Neural crest cell (in vitro differentiated cells): ENCODE measurements at places on chromosomes 7 and 10. TPM values are rescaled to one million over a fixed set of nuclear protein-coding genes. Genes with fewer than 3 reads are reported as not detected.
A peak's percentile ranks its signal among the peaks of the same experiment; 100 is the strongest.

GRCh38 chr7:148394582-148394981, 196.0 kb upstream of the C7orf33 start:
- peaks cover 3% of the 10 kb centered on the region for H3K36me3 ChIP-seq
- DNase-seq: no peak
- H3K27me3 ChIP-seq: no peaks in the 10 kb centered on the region
- no peak overlapping the region for H3K4me3 ChIP-seq

C7orf57 gene
- not detected in 2 replicates for total RNA-seq

MUC12 gene
- 4.9 and 7.8 TPM in 2 replicates for total RNA-seq

DNA sequence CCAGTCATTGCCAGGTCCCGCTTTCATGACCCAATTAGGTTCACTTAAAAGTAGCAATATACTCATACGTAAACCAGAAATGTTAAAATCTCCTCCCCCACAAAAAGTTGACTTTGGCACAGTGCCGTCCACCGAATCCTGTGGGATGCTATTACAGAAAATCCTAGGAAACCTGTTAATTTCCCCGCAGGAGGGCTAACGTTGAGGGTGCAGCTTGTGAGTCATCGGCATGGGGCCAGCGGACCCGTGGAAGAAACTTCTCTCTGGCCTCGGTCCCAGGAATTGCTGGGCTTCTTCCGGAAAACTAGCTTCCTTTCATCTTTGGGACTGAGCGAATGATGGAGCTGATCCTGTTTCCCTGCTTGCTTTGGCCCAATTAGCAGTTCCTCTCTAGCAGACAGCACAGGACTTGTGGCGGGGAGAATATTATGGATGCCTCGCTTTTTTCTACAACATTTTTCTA, 13.5 kb downstream of the CRYGN start:
- H3K27ac ChIP-seq: no peak overlapping the region
- no peaks in the 10 kb centered on the region for H3K27me3 ChIP-seq
- H3K4me1 ChIP-seq: peaks cover 25% of the 10 kb centered on the region
- H3K4me3 ChIP-seq: no peak overlapping the region
- DNase-seq: no peak

DNA sequence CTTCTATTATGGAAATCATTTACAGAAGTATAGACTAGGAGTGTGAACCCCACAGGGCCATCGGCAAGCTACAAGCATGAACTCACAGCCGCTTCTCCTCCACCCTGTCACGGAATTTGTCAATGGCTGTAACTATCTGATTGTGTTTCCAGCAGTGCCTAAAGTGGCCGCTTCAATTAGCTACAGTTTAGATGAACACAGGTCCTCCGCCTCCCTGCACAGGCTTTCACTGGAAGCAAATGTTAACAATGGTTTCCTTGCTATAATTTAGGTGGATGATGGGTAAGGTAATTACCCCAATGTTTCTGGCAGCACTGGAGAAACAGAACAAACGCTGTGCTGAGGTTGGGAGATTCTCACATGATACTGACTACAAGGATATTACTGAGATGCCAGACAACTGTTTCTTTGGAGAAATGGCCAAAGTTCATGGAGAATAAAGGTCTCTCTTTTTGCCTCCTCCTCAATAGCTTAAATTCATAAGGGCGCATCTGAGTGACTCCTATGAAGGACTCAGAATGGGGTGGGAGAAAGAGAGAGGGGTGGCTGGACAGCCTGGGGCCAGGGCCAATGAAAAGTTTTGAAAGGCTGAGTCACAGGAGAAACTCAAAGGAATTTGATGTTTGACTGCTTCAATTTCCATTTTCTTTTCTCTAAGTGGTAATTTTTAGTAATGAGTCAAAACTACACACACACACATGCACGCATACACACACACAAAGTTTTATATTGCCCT, 78.9 kb downstream of the SVIL start:
- peaks cover 57% of the 10 kb centered on the region for H3K4me1 ChIP-seq
- H3K27me3 ChIP-seq: no peaks in the 10 kb centered on the region
- H3K27ac ChIP-seq: peak overlapping the region; percentile 94

DNA sequence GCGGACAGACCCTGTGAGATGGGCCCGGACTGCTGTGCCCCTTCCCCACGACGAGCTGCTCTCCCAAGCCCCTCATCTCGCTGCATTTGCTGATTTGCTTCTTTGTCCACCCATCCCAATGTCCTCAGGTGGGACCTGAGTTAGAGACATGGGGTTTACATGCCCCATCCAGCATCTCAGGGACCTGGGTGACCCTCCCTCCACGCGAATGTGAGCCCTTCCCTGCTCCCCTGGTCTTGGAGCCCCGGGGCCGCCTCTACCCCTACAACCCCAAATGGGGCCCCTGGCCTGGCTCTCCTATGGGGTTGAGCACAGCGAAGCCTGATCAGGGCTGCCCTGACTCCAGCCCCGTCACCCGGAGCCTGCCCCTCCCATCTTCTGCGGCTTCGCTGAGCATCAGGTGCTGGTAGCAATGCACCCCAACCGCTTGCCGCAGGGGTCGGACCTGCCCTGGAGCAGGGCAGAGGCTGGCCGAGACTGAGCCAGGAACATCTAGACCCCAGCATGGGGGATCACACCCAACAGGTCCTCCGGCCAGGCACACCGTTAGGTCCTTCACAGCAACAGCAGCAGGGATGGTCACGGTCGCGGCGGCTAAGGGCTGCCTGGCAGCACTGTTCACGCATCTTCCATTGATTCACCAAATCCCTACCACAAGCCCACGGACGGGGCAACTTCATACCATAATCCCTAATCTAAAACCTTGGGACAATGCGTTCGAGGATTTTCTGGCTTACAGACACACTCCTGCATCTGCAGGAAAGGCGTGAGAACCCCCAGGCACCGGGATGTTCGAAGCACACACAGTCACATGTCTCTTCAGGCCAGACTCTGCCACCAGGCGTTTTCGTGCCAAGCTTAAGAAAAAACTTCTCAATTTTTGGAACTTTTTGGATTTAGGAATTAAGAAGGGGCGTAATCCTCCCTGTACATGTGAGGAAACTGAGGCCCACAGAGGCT, 15.5 kb downstream of the WDR86 start:
- no peaks in the 10 kb centered on the region for H3K4me1 ChIP-seq
- H3K36me3 ChIP-seq: peaks cover 11% of the 10 kb centered on the region
- DNase-seq: no peak
- no peak overlapping the region for H3K27ac ChIP-seq
- no peaks in the 10 kb centered on the region for H3K27me3 ChIP-seq
- no peak overlapping the region for H3K4me3 ChIP-seq

CADPS2 gene
- total RNA-seq: 3.1 and 3.7 TPM in 2 replicates

DNA sequence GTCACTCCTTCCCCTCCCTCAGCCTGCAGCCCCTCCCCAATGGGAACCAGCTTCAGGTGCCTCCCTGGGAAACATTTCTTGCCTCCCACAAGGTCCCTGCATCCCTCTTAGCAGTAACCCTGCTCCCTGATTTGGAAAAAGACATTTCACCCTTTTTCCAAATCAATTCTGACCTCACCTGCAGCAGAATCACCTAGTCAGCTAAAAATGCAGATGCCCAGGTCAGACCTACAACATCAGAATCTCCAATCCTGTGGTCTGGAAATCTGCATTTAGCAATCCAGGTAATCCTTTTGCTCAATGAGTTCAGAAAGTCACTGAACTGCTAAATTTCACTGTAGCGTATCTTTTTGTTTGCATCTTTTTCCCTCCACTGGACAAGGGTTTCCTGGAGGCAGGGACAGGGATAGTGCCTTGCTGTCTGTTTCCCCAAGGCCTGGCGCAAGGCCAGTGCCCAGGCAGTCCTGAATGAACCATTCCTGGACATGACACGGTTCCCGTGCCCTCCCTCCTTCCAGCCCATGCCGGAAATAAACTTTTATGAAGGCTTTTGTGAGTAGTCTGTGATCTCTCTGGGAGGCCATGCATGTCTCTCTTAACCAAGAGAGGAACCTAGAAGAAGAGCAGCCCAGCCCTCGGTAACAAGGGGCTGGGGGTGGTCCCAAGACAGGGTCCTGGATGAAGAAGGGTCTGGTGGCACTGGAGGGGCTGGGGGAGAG, 44.0 kb downstream of the COL13A1 start:
- H3K4me3 ChIP-seq: peak overlapping the region; percentile 21
- no peaks in the 10 kb centered on the region for H3K36me3 ChIP-seq
- H3K4me1 ChIP-seq: peaks cover 64% of the 10 kb centered on the region
- no peak for DNase-seq
- H3K27ac ChIP-seq: peak overlapping the region; percentile 87
- H3K27me3 ChIP-seq: no peaks in the 10 kb centered on the region

ZPBP gene
- not detected in 2 replicates for total RNA-seq

DNA sequence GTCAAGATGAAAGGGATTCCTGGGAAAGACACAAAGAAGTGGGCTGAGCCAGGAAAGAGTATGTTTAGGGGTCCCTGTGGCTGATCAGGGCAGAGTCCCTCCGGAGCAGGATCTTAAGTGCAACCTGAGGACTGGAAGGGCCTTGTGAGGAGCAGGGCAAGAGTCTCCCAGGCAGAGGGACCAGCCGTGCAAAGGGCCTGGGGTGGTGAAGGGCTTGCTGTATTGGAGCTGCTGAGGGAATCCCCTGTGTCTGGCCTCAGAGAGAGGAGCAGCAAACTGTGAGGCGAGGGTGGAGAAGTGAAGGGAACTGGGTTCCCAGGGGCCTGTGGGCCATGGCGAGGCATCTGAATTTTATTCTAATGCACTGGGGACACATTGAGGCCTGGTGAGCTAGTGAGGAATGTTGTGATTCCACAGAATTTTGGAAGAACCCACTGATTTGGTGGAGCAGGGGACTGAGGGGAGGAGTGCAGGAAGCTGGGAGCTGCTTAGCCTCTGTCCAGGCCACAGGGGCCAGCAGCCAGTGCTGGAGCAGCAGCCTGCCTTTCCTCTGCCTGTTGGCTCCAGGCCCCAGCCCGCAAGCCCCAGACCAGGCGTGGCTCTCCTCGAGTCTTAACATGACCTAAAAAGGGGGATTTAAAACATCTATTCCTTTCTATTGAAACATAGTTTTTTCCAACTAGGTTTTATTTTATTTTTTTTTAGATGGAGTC, 138.4 kb upstream of the IGFBP3 start:
- DNase-seq: no peak
- H3K27ac ChIP-seq: no peak overlapping the region
- H3K4me1 ChIP-seq: peaks cover under 1% of the 10 kb centered on the region
- H3K27me3 ChIP-seq: no peaks in the 10 kb centered on the region

DNA sequence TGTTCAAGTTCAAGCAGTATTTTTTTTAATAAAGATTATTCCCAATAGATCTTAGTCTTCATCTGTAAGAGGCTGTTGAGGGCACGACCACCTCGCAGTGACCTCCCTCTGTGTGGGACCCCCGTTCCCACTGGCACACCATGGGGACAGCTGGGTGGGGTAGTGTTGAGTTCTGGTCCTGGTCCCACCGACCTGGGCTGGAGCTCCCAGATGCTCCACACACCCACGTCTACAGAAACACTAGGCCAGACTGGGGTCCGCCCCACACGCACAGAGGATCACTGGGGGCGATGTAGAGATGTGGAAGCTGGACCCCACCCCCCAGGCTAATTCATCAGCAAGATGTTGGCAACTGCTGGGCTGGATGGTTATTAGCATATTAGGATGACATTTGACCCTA, 623.6 kb downstream of the PTPRN2 start:
- no peak for DNase-seq
- no peak overlapping the region for H3K4me3 ChIP-seq
- peaks cover 2% of the 10 kb centered on the region for H3K36me3 ChIP-seq
- no peak overlapping the region for H3K27ac ChIP-seq

- DNase-seq: no peak
- no peaks in the 10 kb centered on the region for H3K27me3 ChIP-seq
- peaks cover 42% of the 10 kb centered on the region for H3K36me3 ChIP-seq
- no peak overlapping the region for H3K4me3 ChIP-seq
Measured at GRCh38 chr7:18607025-18607424, 111.5 kb downstream of the HDAC9 start.

HECTD2 gene
- 22.1 and 23.2 TPM in 2 replicates for total RNA-seq

- DNase-seq: no peak
- peaks cover 9% of the 10 kb centered on the region for H3K4me1 ChIP-seq
- no peaks in the 10 kb centered on the region for H3K36me3 ChIP-seq
- H3K4me3 ChIP-seq: no peak overlapping the region
- H3K27me3 ChIP-seq: no peaks in the 10 kb centered on the region
Measured at GRCh38 chr7:29288181-29289091, 93.9 kb downstream of the CHN2 start.

DNA sequence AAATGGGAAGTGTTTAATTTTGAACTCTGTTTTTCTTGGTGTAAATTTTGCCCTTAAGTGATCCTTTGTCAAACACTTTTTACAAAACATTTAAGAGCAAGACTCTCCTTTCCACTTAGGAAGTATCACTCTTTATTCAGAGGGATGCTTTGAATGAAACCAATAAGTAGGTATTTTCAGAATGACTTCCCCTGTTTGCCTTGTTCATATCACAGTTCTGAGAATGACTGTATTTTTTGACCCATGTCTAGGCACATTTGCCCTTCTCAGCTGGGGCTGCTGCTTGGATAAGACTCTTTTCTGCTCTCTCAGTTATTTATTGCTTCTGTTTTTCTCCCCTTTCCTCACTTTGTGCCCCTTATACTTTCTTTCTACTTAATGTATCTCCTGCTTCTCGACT, 98.2 kb downstream of the CCNY start:
- H3K27ac ChIP-seq: no peak overlapping the region
- H3K4me3 ChIP-seq: no peak overlapping the region
- no peaks in the 10 kb centered on the region for H3K27me3 ChIP-seq
- DNase-seq: no peak
- H3K36me3 ChIP-seq: peaks cover 20% of the 10 kb centered on the region

GRCh38 chr10:131141645-131142516, 169.6 kb downstream of the TCERG1L start:
- peaks cover 5% of the 10 kb centered on the region for H3K27me3 ChIP-seq
- no peaks in the 10 kb centered on the region for H3K36me3 ChIP-seq
- no peak overlapping the region for H3K27ac ChIP-seq
- H3K4me3 ChIP-seq: no peak overlapping the region

- no peaks in the 10 kb centered on the region for H3K27me3 ChIP-seq
- H3K36me3 ChIP-seq: peaks cover 19% of the 10 kb centered on the region
- H3K4me1 ChIP-seq: peaks cover 39% of the 10 kb centered on the region
- H3K4me3 ChIP-seq: peak overlapping the region; percentile 17
- H3K27ac ChIP-seq: peak overlapping the region; percentile 60
Measured at GRCh38 chr10:119865699-119866240, 6.9 kb downstream of the MCMBP start.

DNA sequence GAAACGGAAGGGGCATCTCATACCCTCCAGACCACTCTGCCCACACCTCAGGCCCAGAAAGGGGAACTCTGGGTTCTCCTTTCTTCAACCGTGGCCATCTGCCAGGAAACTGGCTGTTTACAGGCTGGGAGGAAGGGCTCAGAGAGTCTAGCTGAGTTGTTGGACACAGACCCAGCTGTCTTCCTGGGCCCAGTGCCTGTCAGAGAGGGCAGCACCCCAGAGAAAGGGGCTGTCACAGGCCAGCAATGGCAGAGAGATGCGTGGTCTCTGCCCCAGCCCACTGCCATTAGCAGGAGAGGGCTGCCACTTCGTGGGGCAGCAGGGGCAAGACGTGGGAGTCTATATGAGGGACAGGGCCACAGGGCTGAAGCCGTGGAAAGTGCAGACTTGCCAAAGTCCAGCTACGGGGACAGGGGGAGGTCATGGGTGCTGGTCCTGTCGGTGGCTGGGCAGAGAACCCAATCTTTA, 11.0 kb downstream of the GRID1 start:
- H3K4me3 ChIP-seq: no peak overlapping the region
- no peak for DNase-seq
- no peaks in the 10 kb centered on the region for H3K36me3 ChIP-seq
- H3K4me1 ChIP-seq: no peaks in the 10 kb centered on the region

GRCh38 chr10:31883397-31883796, 45.2 kb downstream of the ARHGAP12 start:
- no peak overlapping the region for H3K4me3 ChIP-seq
- H3K4me1 ChIP-seq: peaks cover 15% of the 10 kb centered on the region
- no peak for DNase-seq
- H3K36me3 ChIP-seq: no peaks in the 10 kb centered on the region
